ENCODE measurements at places on chromosomes 2 and 18.

DNA sequence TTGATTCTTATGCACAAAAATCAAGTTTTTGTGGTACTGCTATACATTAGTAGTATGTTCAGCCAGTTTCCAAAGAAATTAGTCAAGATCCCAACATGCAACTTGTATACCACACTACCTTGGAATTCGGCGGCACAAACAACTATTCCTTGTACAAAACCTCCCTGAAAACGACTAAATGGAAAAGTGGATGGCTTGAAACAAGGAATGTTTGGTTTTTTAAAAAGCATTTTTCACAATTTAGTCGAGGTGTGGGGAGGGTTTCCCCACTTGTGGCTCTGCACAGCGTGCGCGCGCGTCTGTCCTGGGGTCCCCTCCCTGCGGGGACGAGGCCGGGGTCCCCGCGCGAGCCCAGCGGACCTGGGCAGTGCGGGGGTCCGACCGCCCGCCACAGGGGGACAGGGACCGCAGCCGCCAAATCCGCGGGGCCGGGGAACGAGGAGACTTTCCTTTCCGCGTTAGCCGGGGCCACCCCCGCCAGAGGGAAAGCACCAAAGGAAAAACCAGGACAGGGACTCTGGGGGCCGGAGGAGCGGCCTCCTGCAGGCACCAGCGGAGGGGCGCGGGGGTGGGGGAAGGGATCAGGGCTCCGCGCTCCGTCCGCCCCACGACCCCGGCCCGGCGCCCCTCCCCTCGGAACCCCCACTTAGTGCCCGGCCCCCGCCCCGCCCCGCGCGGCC lies 534 bp upstream of the SOCS6 start:
- no peak for DNase-seq

DNA sequence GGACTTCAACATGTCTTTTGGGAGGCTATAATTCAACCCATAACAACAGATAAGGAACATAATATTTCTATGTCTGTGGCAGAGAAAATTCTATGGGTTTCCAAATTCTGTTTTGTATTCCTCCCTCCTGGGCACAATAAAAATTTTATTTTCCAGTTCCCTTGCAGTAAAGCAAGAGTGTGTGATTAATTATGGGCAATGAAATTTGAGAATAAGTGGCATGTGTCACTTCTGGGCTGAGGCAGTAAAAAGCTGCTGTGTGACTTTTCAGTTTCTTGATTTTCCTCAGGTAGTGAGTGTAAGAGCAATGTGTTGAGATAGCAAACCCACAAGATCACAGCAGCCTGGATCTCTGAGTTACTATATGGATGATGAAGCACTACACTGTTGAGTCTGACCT lies 216.4 kb downstream of the MEIS1 start:
- DNase-seq = no peak

DNA sequence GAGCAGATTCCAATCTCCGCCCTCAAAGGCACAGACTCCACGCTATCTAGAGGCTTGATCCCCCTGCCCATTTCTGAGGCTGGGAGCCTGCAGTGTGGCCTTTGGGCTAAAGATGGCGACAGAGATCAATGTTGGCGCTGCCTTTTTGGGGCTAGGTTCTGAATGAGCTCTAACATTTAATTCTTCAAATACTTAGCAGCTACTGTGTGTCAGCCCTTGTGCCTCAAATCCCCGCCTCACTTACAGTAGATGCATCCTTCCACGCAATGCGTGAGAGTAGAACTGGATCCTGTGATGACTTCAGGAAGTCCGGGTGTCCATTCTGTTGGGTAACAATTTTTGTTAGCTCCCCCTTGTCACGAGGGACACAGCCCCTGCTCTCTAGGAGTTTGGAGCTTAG lies 12.4 kb downstream of the IL1F10 start:
- no peak for DNase-seq

DNA sequence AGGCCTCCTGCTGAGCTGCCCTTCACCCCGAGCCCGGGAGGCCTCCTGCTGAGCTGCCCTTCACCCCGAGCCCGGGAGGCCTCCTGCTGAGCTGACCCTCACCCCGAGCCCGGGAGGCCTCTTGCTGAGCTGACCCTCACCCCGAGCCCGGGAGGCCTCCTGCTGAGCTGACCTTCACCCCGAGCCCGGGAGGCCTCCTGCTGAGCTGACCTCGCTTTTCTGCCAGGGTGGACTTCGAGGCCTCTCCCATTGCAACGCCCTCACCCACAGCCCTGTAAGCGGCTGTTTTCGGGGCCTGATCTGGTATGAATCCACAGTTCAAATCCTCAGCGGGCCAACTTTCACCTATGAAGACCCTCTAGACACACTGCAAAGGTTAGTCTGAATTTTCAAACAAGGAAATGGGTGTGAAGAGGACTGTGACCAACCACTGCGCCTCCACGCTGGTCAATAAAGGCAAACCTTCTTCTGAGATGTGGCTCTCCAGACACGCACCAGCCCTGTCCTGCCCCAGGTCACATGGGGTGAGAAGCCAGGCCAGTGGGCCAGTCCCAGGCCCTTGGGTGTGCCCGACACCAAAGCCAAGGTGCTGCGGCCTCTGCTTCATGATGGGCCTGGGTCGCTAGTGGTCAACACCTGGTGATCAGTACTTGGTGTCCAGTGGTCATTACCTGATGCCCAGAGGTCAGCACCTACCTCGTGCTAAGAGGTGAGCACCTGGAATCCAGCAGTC lies 225.1 kb upstream of the SALL3 start:
- no peak for DNase-seq

DNA sequence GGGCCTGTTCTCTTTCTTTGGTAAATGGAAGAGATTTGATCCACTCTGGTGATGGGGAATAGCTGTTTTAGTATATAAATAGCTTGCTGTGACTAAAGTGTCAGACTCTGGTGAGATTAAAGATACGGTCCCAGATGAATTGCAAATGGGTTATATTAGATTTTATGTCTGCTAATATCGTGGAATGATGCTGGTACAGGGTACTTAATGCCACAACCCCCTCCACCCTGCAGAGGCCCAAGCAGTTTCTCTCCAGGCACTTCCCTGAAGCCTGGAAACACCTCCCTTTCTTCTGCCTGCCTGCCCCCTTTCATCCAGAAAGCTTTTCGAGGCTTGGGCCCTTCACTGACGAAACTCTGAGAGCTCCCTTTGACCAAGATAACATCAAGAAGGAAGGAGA lies 21.4 kb upstream of the RFX8 start:
- no peak for DNase-seq
